ENCODE measurements at places on chromosomes 1 and 21.

- DNase-seq, result peak; percentile 15
Observed at GRCh38 chr1:83882906-83883305, 116.0 kb downstream of the TTLL7 start.

- no peak for DNase-seq
Observed at GRCh38 chr1:54640863-54641836, at the start of gene MROH7. MROH7 (plus strand) TSS chr1:54641786; CDS start chr1:54652927, 11,141 bp downstream.

DNA sequence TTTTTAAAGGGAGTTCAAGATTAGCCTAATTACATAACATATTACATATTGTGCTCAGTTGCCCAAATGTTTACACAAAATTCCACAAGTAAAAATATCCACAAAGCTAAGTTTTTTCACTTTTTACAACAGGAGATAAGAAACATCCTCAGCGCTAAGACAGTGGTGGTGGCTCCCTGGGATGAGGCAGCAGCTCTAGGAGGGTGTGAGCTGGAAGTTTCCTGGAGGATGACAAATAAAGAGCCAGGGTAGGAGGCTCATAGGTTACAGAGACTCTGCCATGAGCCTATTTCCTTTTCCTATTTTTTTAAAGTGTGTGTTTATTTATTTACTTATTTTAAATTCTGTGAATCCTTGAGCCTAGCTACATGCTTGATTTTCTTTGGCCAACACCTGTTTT lies 91.7 kb downstream of the COL24A1 start:
- no peak for DNase-seq

DNA sequence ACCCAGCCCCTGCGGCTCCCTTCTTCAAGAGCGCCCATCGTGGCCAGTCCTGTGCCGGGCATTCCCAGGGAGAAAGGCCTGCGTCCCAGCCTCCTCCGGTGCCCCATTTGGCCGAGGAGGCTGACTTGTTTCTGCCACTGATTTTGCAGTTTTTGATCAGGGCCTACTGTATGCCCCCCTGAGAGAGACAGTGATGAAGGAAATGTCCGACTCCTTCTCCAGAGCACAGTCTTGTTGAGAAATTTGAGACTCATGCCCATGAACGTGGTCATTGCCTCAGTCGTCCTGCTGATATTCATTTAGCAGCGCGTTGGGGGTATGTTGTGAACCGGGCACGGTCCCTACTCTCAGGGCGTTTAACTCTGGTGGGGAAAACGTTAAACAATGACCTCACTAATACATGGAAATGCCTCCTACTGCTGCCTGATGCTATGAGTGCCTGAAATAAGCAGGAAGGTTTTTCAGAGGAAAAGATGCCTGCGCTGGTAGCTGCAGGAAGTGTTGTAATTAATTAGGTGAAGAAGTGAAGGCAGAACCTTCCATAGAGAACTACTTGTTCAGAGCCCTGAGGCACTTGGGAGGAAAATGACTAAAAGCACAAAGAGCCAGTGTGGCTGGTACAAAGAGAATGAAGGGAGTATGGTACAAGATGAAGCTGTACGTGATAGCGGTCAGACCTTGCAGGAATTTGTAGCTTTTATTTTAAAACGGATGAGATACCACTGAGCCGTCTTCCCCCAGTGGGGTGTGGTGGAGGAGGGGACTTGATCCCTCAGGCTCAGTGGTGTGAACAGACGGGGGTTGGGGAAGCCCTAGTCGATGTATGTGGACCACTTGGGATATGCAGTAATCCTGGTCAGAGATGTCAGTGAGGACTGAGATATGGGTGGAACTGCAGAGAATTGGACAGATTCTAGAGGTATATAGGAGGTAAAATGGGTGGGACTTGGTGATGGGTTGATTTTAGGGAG lies 730 bp downstream of the ZCCHC17 start:
- peak; percentile 31 for DNase-seq

- peak; percentile 37 for DNase-seq
Observed at GRCh38 chr1:39081271-39082009, 55.3 kb downstream of the NDUFS5 start.

GRCh38 chr1:115479055-115479482 lies 141.0 kb upstream of the NGF start:
- DNase-seq, result no peak

DNA sequence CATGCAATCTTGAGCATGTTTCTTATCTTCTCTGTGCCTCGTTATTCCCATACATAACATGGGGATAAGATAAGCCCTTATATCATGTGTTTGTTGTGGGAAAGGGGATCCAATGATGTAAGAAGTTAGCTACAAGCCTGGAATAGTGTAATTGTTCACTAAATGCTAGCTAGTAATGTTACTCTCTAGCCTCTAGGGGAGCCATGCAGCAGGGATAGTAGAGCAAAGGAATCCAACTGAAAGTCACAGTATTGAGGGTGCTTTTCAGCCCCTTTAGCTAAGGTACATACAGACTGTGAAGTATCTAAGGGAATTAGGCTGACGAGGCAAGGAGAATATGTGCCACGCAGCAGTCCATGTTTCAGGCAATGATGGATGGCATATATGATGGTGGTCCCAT lies 46.9 kb downstream of the IL23R start:
- no peak for DNase-seq

GRCh38 chr21:15144026-15144425 lies 79.2 kb upstream of the NRIP1 start:
- no peak for DNase-seq

DNA sequence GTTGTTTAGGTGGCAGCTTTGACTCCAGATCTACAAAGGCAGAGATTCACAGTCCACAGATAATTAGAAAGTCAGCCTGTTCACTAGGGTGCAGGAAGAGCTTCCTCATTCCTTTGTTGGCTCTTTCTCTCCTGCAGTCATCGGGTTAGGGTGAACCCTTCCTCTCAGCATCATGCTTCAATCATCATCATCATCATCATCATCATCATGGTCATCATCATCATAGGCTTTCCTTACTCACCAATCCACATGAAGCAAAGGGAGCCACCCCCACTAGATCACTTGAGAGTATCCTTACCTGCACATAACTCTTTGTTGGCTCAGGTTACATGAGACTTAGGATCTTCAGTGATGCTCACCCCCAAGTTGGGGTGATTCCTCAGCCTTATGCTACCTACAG lies 19.0 kb downstream of the MPZ start:
- DNase-seq, result no peak

DNA sequence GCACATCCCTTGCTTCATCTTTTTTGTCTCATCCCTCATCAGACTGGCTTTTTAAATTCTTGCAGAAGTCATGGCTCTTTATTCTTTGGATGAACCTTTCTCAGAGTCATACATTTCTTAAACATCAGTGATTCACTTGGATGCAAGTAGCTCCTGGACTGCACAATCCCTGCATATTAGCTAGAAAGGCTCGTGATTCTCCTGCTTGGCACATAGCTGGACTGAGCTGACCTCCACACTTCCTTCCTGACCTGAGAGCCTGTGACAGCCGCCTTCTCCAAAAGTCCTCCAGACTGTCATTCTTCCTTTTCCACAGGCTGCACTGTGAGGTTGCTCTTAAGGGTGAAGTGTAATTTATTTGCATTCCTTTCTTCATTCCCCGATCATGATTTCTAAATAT lies 109.4 kb downstream of the RGL1 start:
- no peak for DNase-seq

All from ELF-1 (cell line).